HS-27A (cell line): ENCODE measurements at places on chromosomes 3 and 15.

GRCh38 chr15:61946778-61947177 is 113.5 kb downstream of the VPS13C start:
- DNase-seq = peak; percentile 19

DNA sequence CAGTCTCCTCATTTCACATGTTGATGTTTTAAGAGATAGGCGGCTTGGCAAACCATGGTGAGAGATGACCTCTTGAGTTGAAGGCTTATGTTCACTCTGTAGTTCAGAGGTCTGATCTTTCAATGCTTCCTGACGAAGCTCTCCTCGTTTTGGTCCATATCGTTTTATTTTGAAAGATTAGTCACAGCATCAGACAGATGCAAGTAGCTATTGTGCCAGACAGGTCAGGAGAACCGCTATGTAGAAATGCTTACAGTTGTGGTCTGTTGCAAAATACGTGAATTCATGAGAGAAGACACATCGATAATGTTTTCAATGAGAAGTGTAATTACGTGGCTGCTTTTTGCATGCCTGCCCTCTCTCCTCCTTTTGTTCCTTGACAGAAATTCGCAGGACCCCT is 47.5 kb downstream of the CHL1 start:
- no peak for DNase-seq

DNA sequence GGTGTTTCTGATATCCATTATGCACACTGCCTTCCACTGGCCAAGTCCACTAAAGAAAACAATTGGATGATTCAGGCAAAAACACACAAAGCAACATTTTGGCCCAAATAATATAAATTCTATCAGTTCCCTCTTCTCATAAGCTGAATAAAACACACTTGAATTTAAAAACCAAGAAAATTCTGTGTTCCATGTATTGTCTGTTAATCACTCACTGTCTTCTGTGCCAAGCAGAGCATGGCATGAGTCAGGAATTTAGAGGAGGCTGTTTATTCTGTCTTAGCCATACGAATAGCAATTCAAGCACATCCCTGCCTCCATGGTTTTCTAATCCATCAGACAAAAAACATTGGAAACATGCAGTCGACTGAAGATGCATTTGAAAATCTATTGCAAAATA is 215.6 kb upstream of the UMPS start:
- no peak for DNase-seq

DNA sequence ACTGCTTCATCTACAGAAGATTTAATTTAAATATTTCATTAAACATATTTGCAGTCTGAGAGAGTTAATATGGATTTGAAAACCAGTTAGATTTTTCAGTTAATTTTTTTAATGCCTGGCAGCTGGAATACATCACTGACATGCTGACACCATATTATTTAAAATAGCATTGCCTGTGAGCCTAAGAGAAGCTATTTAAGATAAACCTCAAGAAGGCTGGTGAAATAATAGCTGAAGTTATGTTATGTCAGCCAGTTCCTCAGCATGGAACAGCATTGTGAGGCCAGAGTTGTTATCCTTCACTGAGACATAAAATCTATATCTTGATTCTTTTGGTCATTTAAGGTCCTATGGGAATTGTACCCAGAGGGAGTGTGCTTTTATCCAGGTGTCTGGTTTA is 705.2 kb downstream of the NAALADL2 start:
- no peak for DNase-seq

DNA sequence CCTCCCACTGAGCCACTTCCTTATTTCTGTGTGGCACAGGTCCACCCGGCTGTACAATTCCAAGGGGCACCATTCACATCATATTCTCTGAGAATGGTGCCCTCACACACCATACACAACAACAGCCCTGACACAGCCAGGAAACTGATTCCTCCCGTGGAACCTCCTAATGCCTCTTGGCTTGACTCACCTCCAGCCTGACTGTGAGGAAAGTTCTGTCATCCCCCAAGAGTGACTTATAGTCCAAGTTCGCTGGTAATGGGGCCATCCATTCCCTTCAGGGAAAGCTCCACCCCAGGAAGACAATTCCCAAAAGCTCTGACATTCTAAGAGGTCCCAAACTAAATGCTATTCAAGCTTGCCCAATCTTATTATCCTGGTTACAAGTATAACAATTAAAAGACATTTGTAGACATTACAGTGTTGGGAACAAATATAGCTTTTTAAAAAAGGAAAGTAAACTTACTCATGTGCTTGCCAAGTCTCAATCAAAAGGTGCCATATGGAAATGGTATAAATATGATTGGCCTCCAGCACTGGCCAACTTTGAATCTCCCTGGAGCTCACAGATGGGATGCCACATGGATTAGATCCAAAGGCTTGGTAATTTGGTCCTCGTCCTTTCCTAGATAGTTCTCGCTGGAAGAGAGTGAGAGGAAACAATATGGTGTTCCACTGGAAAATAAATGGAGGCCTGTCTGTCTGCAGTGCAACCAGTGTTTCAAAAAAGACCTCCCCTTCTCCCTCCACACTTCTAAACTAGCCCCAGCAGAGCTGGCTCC is 56.3 kb upstream of the PSMD6 start:
- DNase-seq = no peak

- DNase-seq = no peak
Measured at GRCh38 chr15:59148153-59148833, 43.3 kb downstream of the CCNB2 start.

DNA sequence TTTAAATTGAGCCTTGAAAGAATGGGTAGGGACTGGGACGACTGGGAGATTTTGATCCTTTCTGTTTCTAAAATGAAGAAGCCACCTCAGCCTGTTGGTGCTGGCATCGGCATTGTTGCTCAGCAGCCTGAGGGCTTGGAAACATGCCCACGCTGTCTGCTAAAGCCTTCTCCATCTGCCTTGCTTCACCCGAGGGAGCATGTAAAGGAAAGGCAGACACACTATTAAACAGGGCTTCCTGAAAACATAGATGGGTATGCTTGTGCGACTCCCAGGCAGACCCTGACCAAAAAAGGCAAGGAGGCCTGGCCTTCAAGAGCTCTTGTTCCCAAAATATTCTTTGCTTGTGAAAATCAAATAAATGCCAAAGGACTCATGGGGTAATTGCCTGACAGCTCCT is 84.2 kb upstream of the SLC4A7 start:
- DNase-seq = no peak

DNA sequence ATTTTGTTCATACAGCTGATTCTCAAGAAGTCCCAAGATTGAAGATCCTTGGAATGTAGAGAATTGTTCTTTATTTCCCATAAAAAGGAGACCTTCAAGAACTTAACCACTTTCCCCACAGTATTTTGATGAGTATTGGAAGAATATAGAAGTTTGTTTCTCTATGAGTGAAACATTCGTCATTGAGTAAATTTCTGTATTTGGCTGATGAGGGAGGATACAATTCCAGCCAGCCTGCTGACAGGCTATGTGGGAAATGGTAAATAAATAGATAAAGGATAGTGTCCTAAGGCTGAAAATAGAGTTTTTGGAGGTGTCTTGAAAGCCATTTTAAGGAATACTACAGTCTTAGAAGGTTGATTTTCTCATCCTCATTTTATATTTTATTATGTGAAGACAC is 1076.1 kb downstream of the ROBO2 start:
- DNase-seq = no peak

- no peak for DNase-seq
Measured at GRCh38 chr3:105866656-105867653, 1.9 kb downstream of the CBLB start.

- DNase-seq = peak; percentile 89
Measured at GRCh38 chr3:58998476-58999117, 51.2 kb downstream of the CFAP20DC start.

- no peak for DNase-seq
Measured at GRCh38 chr3:47867451-47868044, 64.6 kb downstream of the DHX30 start.

DNA sequence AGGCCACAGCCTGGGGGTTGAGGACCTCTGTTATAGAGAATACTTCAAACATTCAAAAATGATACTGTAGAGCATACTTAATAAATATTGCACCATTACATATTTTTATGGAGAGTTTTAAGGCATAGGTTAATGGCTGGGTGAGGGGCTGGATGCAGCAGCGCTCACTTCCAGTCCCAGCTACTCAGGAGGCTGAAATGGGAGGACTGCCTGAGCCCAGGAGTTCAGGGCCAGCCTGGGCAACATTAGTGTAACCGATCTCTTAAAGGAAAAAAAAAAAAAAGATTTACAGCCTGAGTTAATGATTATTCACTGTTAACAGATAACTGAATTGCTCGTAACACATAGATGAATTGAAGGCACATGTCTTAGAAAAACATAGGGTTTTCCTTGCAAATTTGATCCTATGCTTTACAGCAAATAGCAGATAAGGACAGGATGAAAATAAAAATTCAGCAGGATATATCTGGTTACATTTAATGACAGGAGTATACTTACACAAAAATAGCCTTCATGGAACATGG is 282.9 kb downstream of the TBC1D5 start:
- no peak for DNase-seq

DNA sequence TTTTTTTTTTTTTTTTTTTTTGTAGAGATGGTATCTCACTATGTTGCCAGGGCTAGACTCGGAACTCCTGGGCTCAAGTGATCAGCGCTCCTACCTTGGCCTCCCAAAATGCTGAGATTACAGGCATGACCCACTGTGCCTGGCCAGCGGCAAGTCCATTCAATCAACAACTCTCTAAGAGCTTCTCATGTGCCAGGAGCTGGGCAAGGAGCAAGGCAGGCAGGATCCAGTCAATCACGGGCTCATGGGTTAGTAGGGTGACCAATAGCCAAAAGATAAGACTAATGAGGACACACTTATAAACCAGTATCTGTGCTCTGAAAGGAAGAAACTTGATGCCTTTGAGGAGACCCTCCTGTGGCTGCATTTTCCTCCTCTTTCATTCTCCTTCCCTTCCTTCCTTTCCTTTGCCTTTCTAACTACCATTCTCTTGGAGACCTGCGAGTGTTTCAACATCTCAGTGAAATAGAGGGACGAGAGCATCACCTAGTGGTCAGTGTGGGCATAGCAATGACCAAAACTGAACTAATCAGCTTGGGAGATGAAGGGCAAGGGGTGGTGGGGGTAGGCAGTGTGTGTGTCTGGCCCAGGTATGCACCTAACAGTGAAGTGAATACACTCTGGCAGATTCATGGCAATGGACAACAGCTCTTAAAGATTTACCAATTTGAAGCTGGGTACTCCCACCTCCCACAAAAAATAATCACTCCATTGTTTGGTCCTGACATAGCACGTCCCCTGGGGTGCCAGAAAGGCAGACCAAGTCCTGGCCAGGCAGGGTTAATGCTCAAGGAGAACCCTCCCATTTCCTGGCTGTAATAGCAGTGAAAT is 6.3 kb downstream of the RPP25 start:
- no peak for DNase-seq

- DNase-seq = no peak
Measured at GRCh38 chr3:42277676-42278075, 11.7 kb upstream of the CCK start.

DNA sequence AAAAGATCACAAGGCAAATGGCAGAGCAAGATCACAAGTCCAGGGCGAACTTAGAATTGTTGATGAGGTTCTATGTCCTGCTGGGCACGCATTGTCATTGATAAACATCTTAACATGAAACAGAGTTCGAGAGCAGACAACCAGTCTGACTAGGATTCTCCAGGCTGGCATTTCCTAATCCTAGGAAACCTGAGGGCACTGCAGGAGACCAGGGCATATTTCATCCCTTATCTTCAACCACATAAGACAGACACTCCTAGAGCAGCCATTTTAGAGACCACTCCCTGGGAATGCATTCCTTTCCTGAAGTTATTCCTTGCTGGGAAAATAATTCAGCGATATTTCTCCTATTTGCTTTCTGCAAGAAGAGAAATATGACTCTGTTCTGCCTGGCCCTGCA is 1199.9 kb downstream of the SI start:
- no peak for DNase-seq

GRCh38 chr15:58332676-58333400 is 99.0 kb upstream of the LIPC start:
- DNase-seq = no peak

DNA sequence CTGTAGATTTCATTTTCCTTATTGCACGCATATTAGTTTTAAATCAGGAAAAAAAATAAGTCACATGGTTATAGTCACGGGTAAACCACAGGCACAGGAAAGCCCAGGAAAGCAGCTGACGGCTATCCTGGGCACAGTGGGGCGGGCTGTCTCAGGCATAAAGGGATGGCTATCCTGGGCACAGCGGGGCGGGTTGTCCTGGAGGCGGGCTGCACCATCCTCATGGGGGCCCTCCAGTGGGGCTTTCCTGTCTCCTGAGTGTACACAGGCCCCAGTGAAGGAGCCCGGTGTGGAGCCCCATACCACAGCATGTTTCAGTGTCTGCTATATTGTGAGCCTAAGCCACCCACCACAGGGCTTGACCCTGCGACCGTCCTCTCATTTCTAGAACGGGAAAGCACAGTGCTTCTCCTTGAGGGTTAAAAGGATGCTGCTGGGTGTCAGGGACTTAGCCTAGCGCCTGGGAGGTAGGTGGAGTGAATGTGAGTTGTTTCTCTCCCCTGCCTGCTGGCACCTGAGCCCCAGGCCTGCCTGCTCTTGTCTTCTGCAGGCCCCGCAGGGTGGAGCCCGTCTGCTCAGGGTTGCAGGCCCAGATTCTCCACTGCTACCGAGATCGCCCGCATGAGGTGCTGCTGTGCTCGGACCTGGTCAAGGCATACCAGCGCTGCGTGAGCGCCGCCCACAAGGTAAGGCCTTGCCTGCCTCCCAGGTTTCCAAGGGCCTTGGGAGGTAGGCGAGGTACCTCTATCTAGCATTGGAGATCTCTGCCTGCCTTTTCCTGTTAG is 25.9 kb upstream of the PLXNA1 start:
- DNase-seq = no peak

GRCh38 chr3:74003734-74004133 is 379.0 kb upstream of the PDZRN3 start:
- DNase-seq = no peak

GRCh38 chr15:79811406-79812405 is 85.1 kb downstream of the MTHFS start:
- no peak for DNase-seq

- DNase-seq = no peak
Measured at GRCh38 chr3:58151637-58152036, 59.1 kb downstream of the DNASE1L3 start.

DNA sequence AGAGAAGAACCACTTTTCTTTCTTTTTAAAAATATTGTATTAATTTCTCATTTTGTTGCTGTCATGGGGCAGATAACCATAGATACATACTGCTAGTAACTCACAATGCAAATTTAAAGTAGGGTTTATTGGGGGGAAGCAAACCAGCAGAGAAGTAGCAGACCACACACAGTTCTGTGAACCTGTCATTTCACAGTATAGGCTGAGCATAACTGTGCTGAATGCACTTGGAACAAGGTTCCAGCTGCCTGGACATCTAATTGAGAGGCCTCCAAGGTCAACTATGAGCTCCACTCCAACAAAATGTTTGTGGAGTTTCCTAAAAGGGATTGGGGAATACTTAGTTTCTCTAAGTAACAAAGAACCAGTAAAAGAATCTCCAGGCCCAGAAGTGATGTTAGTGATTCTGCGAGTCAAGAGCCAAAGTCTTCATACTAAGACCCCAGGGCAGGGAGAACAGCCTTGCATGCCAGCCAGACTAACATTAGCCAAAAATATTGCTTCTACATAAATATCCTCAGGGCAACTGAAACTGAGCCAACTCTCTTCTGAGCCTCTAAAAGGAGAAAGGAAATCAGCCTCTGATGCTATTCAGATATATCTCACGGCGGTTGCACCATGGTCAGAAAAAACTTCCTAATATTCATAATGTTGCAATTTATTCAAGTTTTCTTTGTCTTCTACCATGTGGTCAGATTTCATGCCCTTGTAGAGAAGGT is 856.4 kb upstream of the ALCAM start:
- no peak for DNase-seq

GRCh38 chr3:52065264-52065756 is 8.9 kb upstream of the DUSP7 start:
- DNase-seq = no peak
